SK-N-SH treated with all-trans-retinoic acid at 6 μM for 48 hours (cell line): ENCODE measurements at places on chromosomes 13 and 19.
A peak's percentile ranks its signal among the peaks of the same experiment; 100 is the strongest.

DNA sequence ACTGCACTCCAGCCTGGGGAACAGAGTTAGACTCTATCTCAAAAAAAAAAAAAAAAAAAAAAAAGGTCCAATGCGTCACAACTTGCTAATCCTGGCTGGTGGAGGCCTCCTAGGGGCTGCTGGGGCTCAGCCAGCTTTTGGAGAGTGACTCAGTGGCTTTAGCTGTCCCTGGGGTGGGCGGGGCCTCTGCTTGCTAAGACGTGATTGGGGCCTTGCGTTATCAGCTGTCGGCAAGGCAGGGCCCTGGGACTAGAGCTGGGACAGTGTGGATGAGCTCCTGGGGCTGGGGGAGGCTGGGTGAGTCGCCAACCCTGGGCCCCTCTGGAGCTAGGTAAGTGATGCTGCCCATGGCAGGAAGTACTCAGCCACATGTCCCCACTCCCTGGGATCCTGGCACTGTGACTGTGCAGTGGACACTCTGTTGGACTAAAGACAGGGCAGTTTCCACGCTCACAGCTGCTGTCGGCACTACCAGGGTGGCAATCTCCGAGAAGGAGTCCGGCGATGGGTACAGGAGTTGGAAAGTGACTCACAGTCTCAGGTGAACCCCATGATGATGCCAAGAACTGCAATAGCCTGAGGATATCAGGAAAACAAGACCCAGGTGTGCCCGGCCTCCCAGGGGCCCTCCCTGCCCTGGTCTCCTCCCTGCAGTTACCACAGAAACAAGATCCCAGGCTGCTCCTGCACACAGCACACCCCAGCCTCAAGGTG is 32.2 kb downstream of the F2RL3 start:
- peak; percentile 57 for ATAC-seq

DNA sequence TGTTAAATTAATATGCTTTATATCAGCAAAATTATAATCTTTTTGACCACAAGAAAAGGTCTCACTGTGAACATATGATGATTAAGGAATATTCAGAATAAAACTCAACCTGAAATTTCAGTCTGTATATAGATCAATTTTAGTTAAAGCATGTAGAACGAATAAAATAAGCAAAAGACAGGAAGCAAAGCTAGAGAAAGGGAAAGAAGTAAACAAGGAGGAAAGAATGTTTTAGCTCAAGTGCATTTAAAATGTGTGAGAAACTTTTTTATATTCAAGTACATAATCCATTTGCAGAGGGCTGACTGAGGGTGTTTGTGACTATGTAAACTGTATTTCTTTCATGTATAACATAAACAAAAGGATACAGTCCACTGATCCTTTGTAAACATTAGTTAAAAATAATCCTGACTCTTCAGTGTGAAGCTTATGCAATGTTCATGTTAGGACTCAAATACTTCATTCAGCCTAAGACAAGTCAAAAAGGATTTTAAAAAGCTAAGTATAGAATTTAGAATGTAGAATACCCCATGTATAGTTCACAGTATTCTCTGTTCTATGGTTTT is 472.1 kb downstream of the DIAPH3 start:
- ATAC-seq = no peak

DNA sequence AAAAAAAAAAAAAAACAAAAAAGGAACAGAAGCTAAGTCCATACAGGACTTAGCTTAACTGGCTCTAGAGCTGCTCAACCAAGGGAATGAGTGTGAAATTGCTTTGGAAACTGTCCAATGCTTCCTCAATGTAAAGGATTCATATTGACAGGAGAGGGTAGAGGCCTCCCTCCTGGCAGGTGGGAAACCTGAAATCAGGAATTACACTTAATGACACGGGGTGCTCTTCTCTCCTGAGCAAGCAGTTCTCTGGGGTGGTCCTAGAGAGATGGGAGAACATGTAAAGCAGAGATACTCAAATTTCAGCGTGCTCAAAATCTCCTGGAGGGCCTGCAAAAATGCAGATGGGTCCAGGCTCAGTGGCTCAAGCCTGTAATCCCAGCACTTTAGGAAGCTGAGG is 3.6 kb upstream of the MAG start:
- no peak for ATAC-seq

DNA sequence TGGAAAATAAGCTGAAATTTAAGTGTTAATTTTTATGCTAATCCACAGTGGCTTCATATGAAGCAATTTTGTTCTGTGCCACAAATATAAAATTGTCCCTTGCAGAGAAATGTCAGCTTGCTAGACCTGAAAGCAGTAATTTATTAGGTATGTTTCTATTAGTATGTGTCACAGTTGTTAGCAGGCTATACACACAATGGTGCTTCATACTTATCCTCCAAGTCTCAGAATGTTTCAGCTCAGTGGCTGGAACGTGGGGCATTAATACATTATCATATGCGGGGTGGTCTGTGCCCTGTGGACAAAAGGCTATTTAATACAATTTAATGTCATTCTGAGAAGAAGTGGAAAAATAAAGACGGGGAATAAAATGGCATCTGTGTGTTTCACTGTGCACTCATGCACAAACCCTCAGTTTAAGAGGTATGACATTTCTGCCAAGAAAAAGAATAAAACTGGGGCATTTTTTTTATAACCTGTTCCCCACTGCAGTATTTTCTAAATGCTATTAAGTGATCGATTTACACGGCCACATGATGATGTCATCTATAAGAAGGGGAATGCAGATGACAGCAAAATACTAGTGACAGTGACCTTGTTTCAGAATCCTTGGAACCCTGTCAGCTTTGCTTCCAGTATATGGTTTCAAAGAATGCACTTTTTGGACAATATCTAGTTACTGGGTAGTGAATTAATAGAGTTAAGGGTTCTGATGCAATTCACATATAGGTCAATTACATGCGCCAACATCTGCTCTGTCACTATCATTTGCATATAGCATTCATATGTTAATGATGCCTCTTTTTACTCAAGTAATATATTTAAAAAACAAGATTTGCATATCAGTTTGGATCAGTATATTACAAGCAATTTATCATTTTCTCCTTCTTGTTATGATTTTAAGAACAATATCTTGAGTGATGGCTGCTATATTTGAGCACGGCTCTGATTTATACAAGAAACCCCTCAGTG is 21.2 kb upstream of the ZNF536 start:
- no peak for ATAC-seq

- ATAC-seq = peak; percentile 56
Observed at GRCh38 chr13:111031531-111031961, 83.6 kb upstream of the ARHGEF7 start.

DNA sequence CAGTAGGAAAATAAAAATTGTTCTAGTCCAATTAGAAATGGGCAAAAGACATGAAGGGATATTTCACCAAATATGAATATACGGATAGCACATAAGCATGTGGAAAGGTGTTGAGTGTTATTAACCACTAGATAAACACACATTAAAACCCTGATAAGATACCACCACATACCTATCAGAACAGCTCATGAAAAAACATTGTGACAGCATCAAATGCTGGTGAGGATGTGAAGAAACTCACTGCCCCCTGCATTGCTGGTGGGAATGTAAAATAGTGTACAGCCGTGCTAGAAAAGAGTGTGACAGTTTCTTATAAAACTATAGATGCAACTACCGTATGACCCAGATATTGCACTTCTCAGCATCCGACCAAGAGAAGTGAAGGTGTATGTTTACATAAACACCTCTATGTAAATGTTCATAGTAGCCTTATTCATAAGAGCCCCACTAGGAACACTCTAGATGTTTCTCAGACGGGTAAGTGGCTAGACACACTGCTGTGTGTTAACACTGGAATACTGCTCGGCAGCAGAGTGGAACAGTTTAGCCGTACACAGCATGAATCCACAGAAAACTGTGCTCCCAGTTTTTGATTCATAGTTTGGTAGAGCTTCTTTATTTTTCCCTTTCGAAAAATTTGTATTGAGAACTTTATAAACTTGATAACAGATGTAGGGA is 321.1 kb downstream of the MYO16 start:
- no peak for ATAC-seq

DNA sequence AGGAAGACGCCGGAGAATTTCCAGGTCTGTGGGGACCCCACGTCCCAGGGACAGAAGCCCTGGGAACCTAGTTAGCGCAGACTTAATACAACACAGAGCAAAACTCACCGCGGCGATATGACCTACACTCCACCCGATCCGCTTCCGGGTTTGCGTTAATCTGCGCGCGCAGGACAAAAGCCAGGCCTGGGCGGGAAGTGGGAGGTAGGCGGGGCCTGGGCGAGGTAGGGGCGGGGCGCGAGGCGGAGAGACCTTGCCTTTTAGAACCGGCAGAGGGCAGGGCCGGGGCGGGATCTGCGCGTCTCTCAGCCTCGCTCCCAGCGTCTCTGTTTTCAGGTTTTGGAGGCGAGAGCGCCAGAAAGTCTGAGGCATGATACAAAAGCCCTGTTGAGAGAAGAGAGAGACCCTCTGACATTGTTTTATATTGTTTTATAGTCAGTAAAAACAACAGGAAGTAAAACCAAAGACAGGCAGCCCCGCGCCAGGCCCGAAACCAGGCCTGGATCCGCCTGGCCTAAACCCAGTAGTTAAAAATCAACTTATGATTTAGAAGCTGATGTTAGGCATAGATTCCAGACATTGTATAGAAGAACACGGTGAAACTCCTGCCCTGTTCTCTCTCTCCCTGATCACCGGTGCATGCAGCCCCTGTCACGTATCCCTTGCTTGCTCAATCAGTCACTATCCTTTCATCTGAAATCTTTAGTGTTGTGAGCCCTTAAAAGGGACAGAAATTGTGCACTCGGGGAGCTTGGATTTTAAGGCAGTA is at the start of gene ZNF611:
ZNF611 (minus strand) TSS at position 152 of the 769 bp plus-strand sequence. CDS start 19,150 bp downstream, outside the sequence.
- ATAC-seq = peak; percentile 99

GRCh38 chr13:33347861-33348260 is 62.3 kb upstream of the STARD13 start:
- no peak for ATAC-seq

- no peak for ATAC-seq
Observed at GRCh38 chr13:100275746-100276145, 186.9 kb downstream of the PCCA start.

DNA sequence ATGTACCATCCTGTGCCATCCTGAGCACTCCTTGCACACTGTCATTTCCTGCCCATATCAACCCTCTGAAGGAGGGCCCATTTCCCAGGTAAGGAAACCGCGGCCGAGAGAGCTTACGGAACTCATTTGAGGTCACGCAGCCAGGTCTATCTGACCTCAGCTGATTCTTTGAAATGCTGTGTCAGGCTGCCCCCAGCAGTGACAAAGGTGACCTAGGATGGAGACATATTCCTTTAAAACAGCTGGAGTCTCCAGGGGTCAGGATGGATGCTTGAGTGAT is 42.2 kb upstream of the VSTM2B start:
- no peak for ATAC-seq

GRCh38 chr19:52748336-52748950 is 13.6 kb upstream of the ZNF611 start:
- ATAC-seq = no peak

DNA sequence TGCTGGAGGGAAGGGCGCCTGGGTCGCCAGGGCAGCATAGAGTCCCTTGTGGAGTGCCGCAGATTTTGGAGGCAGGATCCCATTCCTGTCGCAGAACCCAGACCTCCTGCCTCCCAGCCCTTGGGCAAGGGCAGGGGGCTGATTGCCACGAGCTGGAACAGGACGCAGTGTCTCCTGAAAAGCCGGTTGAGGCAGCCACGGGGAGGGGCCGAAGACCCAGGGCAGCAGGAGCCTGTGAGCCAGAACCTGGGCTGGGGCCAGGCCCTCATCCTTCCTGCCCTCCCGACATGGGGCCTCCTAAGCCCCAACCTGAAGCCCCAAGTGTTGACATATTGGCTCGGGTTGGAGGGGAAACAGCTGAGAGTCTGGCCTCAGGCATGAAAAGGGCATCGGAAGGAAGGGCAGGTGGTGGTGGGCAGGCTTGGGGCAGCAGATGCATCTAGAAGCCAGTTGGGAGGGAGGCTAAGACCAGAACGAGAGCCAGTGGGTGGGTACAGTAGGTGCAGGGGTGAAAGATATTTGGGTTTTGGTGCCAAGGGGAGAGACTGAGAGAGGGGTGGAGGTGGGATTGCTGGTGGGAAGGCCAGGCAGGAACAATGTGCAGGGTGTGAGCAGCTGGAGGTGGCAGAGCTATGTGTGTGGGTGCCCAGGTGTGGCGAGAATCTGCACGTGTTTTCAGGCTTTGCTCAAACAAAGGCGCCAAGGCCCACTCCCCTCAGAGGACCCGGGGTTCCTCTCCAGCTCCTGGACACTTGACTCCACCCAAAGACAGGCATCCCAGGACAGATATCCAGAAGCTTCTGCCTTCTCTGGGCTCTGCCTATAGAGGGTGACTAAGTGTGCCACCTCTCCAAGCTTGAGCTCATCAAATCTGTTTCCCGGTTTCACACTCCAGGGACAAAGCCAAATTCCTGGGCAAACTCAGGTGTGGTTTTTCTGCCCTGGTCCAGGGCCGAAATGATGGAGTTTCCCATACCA is 1.4 kb upstream of the SBSN start:
- no peak for ATAC-seq

- ATAC-seq = peak; percentile 98
Observed at GRCh38 chr19:18700501-18701249, 17.2 kb downstream of the CRTC1 start.
